ENCODE measurements at places on chromosomes 16 and 17. TPM values are rescaled to one million over a fixed set of nuclear protein-coding genes. Genes with fewer than 3 reads are reported as not detected.

DNA sequence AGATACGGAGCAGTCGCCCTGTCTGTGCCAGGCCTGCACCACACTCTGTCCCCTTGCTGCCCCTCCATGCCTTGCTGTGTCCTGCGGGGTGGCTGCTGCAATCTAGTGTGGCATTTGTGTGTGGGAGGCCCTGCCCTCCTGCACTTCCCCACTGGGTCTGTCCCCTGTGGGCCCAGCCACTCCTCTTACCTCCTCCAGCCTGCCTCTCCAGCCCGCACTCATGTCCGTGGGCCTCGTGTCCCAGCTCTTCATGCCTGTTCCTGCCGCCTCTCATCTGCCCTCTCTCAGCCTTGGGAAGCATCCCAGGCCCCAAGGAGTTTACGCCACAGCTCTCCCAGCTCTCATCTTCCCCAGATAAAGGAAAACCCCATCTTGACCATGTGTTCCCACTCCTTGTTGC is 26.6 kb downstream of the CRAMP1 start:
- no peak for DNase-seq

DNA sequence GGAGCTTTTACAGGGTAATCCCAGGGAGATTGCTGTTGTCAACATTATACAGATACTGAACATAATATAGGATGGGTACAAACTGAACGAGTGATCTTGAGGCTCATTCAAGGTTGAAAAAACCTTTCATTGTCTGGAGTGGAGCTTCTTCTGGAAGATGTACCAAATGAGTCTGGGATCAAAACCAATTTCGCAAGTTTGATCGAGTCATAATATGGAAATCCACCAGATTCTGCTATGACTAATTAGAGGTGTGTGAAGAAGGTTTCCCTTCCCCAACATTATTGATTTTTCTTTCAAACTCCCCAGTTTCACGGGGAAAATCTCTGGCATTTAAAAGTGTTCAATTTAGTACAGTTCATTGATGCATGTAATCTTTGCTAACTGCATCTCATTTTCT is 324.1 kb downstream of the ZFHX3 start:
- no peak for DNase-seq

DNA sequence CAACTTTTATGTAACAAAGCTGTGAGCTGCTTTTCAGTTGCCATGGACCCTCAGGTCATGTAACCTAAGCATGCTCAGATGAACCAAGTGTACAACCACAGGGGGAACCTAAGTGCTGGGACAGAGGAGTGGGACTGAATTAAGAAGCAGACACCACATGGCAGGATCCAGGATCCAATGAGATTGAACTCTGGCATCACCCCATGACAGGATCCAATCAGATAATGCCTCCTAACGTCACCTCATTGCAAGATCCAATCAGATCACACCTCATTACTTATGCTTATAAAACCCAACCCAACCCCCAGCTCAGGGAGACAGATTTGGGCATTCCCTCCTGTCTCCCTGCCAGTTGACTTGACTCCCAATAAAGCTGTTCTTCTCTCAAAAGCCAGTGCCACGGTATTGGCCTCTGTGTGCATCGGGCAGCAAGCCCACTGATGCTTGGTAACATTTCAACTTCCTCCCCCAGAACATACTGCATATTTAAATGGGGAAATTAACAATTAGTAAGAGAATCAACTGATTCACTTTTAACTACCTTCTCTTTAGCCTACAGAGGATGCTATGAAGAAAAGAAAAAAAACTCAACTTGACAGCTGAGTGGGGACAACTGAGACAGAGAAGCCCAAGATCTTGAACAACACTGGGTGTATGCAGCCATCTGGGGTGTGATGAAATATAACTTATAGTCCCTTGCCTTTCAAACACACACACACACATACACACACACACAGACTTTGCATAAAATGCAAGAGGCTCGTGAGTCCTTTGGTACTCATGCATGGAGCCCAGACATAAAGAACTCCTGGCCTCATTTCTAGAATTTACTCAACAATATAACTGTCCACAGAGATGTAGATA is 148.4 kb downstream of the SLC39A11 start:
- DNase-seq, result no peak

- no peak for DNase-seq
These were observed 72.0 kb upstream of the MARCHF10 start for GRCh38 chr17:62880120-62880519.

GRCh38 chr17:81923302-81924260 is 4.0 kb downstream of the MAFG start:
- DNase-seq, result peak; percentile 40

- no peak for DNase-seq
These were observed 23.6 kb downstream of the RAB11FIP4 start for GRCh38 chr17:31415004-31415454.

PCTP gene
- 7.5 TPM for total RNA-seq

PLLP gene
- 1.2 TPM for total RNA-seq
